GM18507 (cell line): ENCODE measurements at places on chromosomes 12 and 14.

- DNase-seq: no peak
These were observed 23.8 kb downstream of the ZNF891 start for GRCh38 chr12:133106253-133106652.

GRCh38 chr12:122094137-122094734 lies 15.7 kb downstream of the MLXIP start:
- no peak for DNase-seq

GRCh38 chr12:12357719-12358461 lies 1.0 kb downstream of the BORCS5 start:
- DNase-seq: no peak

GRCh38 chr12:55060470-55060869 lies 40.7 kb downstream of the NEUROD4 start:
- DNase-seq: no peak

- no peak for DNase-seq
These were observed 48.3 kb upstream of the BCL2L14 start for GRCh38 chr12:12022306-12022936.

GRCh38 chr12:64733857-64734256 lies 25.3 kb downstream of the GNS start:
- no peak for DNase-seq

DNA sequence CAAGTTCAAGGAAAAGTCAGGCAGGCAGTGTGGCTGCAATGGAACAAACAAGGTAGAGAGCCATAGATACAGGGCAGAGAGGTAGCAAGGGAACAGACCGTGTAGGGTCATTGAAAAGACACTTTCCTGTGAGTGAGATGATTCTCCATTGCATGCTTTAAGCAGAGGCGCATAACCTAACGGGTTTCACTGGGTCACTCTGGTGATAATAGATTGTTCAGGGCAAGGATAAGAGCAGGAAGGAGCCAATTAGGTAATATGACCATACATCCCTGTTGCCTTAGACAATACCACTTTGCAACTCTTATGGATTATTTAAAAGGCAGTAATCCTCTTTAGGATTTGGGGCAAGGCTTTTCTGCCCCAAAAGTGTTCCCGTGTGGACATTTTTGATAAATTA lies 214.1 kb downstream of the PTPRO start:
- DNase-seq: no peak

GRCh38 chr14:71113376-71113775 lies 206.1 kb downstream of the PCNX1 start:
- DNase-seq: no peak

DNA sequence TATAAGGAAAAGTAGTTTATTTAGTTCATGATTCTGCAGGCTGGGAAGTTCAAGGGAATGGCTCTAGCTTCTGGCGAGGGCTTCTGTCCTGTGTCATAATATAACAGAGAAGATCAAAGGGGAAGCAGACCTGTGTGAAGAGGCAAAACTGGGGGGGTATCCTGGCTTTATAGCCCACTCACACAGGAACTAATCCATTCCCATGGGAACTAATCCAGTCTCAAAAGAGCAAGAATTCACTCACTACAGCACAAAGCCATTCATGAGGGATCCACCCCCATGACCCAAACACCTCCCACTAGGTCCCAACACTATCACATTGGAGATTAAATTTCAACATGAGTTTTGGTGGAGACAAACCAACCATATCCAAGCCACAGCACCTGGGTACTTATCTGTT lies 6.9 kb downstream of the ALDH6A1 start:
- DNase-seq: no peak

GRCh38 chr12:57214398-57214781 lies 2.2 kb upstream of the NXPH4 start:
- no peak for DNase-seq

DNA sequence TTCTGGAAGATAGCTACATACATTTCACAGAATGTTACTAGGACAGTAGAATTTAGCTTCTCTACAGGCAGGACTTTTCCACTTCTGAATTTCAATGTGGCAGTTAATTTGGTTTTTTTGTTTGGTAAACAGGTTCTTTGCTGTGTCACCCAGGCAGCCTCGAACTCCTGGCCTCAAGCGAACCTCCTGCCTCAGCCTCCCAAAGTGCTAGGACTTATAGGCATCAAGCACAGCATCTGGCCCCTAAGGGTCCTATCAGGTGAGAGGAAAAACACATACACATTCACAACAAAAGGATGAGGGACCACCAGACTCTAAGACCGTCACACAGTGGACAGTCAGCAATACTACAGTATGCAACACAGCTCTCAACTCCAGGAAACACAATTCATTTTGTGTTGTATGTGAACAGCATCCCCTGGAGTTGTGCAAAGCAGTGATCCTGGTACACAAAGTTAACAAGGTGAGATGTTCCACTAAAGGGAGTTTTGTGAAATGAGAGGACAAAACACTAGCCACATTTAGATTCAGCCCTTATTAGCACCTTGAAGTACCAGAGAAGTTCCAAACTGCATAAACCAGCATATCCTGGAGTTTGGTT lies 6.9 kb downstream of the ATP2B1 start:
- DNase-seq: no peak

- no peak for DNase-seq
These were observed 77.0 kb downstream of the PPP2R5C start for GRCh38 chr14:101838476-101838875.

DNA sequence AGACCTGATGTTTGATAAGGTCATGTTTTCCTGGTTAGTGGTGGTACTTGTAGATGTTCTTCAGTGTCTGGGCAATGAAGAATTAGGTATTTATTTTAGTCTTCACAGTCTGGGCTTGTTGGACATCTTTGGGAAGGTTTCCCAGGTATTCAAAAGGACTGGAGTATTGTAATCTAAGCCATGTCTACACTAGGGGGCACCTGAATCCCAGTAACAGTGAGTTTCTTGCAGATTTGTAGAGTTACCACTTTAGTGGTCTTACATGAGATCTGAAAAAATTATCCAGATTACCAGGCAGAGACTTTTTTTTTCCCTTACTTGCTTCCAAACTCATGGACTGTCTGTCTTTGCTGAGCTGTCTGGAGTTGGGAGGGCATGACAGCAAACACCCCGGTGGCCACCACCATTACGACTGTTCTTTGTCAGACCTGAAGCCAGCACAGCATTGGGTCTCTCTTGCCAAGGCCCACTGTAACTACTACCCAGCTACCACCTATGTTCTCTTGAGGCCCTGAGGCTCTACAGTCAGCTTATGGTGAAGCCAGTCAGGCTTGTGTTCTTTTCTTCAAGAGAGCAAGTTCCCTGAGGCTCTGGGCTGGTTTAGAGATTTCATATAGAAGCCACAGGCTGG lies 820.7 kb upstream of the FBXO33 start:
- DNase-seq: no peak

- no peak for DNase-seq
These were observed 2.4 kb downstream of the SINHCAF start for GRCh38 chr12:31323391-31324115.
